Right ventricle myocardium superior (tissue), 1 donor: ENCODE measurements at places on chromosomes 7 and 10. TPM values are rescaled to one million over a fixed set of nuclear protein-coding genes. Genes with fewer than 3 reads are reported as not detected.

The AGR2 gene
- total RNA-seq: not detected

The ANKRD61 gene
- not detected for total RNA-seq

GRCh38 chr10:104103956-104104355 lies 18.0 kb upstream of the SFR1 start:
- no peak for DNase-seq

GRCh38 chr10:96493871-96494525 lies 19.7 kb downstream of the TLL2 start:
- DNase-seq: no peak

GRCh38 chr10:124288486-124288885 lies 130.2 kb downstream of the OAT start:
- DNase-seq: no peak

- DNase-seq: no peak
These were observed 488.3 kb upstream of the NRP1 start for GRCh38 chr10:33822774-33823173.
